ENCODE measurements at places on chromosomes 3 and 15.

GRCh38 chr3:50334339-50335075, 6.1 kb downstream of the RASSF1 start:
- no peak for DNase-seq

GRCh38 chr15:58062983-58063382, 2.5 kb downstream of the ALDH1A2 start:
- DNase-seq, result no peak

DNA sequence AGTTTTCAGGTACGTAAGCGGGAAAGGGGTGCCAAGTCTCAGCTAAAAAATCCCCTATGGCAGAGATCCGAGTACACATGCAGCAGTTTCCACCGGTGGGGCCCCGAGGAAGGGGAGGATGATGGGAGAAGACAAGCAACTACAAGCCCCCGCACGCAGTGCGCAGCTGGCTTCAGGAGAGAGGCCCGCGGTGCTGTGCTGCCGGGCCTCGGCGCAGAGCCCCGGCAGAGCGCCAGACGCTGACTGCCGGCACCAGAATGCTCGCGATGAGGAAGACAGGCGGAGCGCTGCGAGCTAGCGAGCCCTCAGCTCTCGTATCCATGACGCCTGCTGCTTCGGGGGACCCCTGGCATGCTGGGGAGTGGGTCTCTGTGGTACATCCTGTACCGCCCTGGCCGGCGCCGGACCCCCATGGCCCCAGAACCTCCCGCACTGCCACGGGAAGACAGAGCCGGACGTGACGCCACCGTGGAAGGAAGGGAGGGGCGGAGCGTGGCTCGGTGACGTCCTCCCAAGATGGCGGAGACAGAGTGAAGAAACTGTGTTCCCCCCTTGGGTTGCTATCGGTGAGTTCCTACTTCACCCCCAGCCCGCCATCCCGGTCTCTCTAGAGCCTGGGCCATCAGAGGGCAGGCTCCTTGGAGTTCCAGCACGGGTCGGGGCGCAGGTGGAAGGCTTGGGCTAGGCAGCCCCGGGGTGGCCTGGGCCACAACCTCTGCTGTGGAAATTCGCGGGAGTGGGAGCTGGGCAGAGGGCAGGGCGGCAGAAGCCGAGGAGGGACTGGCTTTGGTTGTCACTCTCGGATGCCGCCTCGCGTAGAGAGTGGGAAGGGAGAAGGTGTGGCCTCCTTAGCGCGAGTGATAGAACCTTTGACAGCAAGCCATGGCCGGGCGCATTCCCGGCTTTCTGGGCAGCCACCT, at the start of gene MYNN:
MYNN (plus strand) TSS at position 500 of the 920 bp plus-strand sequence. CDS start 900 bp downstream, outside the sequence.
- peak; percentile 84 for DNase-seq

DNA sequence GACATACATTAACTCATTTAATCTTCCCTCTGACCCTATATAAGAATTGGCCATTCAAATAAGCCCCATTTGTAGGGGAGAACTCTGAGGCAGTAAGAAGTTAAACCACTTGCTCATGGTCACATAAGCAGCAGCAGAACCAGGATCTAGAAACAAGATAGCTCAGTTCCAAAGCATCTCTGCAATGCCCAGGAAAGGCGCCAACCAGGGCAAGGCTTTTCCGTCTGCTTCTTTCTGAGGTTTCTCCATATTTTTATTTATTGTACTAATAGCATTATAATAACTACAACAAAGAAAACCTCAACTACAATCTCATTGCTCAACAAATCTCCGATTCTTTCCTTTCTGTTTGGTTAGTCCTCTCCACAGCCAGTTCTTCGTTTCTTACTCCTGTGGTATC, 4.3 kb upstream of the UBE2E2 start:
- no peak for DNase-seq

- DNase-seq, result no peak
Observed at GRCh38 chr3:188663839-188664238, 507.9 kb upstream of the TPRG1 start.

DNA sequence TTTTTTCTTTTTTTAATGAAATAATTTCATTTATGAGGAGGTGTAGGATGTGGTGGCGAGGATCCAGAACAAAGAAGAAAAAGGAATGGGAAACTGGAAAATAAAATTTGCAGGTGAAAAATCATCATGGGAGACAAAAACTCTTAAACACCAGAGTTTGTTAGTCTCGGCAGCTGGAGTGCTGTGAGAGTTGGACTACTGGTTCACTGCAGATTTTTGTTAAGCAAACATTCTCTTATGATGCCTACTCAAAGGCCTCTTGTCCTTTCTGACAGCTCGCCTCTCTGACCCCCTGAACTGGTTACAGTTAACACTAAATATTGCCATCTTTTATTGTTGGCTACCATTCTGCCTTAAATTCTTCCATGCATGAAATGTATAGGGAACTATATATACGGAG, 152.4 kb upstream of the DPH6 start:
- no peak for DNase-seq

- no peak for DNase-seq
Observed at GRCh38 chr3:157786618-157787017, 283.4 kb upstream of the VEPH1 start.

DNA sequence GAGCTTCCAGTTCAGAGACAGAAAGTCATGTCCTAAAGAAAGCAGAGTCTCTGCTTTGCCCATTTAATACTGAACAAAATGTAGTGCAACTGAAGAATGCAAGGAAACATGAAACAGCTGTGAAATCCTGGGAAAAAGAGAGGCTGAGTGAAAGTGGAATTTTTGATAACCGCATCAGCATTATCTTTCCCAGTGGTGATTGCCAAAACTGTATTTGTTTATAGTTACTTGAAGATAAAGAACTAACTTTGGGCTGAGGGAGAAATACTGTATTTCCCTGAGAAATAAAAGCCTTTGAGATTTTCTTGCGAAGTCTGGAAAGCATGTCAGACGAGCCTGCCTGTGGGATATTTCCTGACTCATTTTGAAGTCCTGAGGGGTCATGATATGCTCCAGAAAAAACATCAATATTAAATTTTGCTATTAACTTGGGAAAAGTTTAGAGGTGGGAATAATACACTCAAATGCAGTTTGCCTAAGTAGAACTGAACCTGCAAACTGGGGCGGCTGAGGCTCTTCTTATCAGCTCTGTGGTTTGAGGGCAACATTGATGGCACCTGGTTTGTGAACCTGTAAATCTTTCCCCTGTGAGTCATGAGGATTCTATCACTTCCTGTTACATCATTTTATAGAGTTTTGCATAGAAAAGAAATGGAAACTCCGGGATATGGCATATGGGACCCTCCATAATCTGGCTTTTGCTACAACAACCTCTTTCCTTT, 855.3 kb downstream of the MCTP2 start:
- DNase-seq, result no peak

DNA sequence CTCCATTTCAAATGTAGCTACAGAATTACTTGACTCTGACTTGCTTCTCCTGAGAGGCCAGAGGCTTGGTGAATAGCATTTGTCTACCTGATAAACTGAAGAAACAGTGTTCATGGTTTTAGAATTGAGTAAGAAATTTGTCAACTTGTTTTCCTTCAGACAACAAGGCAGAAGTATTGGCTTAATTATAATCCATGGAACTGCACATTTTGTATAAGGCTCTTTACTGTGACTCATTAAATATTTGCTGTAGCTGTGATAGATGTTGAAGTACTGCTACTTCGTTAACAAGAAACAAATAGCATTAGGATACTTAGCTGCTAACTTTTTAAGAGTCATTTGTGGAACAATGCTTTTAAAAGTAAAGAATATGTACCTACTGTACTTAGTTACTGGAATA, 4.6 kb downstream of the UNC13C start:
- no peak for DNase-seq

DNA sequence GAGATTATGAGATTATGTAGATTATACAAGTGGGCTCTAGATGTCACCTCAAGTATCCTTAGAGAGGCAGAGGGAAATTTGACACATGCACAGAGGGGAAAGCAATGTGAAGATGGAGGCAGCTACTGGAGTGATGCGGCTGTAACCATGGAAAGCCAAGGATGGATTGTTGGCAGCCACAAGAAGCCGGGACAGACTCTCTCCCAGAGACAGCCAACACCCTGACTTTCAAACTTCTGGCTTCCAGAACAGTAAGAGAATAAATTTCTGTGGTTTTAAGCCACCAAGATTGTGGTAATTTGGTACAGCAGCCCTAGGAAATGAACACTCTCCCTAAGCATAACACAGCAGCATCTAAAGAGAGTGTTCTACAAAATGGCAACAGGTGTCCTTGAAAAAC, 34.4 kb upstream of the PRICKLE2 start:
- no peak for DNase-seq

- DNase-seq, result no peak
Observed at GRCh38 chr3:193465992-193466608, 87.5 kb upstream of the ATP13A5 start.

GRCh38 chr3:166362698-166363097, 525.5 kb upstream of the BCHE start:
- DNase-seq, result no peak

GRCh38 chr3:97871801-97872524, 50.2 kb downstream of the CRYBG3 start:
- DNase-seq, result no peak

DNA sequence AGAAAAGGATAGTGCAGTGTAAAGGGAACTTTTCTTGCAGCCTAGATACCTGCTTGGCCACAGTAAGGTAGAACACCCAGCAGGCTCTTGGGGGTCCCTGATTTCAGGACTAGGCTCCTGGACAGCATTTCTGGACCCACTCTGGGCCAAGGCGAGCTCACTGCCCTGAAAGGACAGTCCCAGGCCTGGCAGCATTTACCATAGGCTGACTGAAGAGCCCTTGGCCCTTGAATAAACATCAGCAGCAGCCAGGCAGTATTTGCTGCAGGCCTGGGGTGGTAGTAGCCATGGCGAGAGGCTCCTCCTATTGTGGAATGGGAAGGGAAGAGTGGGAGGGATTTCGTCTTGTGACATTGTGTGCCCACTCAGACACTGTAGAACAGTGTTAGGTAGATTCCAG, 529.2 kb downstream of the TUSC7 start:
- no peak for DNase-seq

- no peak for DNase-seq
Observed at GRCh38 chr15:77974416-77975331, 102.8 kb downstream of the TBC1D2B start.

- DNase-seq, result no peak
Observed at GRCh38 chr3:175716446-175716845, 857.3 kb downstream of the NAALADL2 start.

- DNase-seq, result no peak
Observed at GRCh38 chr3:47128137-47128536, 35.8 kb downstream of the SETD2 start.

- DNase-seq, result no peak
Observed at GRCh38 chr15:42315521-42315920, 42.3 kb upstream of the TMEM87A start.

Measured in activated T-helper 1 cell treated with Interleukin-2 at 50 U/mL for 16 hours (primary cell).